ENCODE measurements at places on chromosomes 2 and 18. TPM values are rescaled to one million over a fixed set of nuclear protein-coding genes. Genes with fewer than 3 reads are reported as not detected.

- H3K27ac ChIP-seq = no peak overlapping the region
- no peaks in the 10 kb centered on the region for H3K27me3 ChIP-seq
- no peaks in the 10 kb centered on the region for H3K4me1 ChIP-seq
- DNase-seq = no peak
Measured at GRCh38 chr2:118351796-118352195, 263.5 kb downstream of the INSIG2 start.

DNA sequence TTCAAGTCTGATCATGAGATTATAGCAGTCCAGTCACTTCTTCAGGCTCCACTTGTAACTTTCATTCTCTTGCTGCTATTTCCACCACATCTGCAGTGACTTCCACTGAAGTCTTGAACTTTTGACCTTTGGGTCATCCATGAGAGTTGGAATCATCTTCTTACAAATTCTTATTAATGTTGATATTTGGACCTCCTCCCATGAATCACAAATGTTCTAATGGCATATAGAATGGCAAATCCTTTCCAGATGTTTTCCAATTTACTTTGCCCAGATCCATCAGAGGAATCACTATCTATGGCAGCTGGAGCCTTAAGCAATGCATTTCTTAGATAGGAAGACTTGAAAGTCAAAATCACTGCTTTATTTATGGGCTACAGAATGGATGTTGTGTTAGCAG lies 159.4 kb downstream of the LTBP1 start:
- no peaks in the 10 kb centered on the region for H3K4me1 ChIP-seq
- DNase-seq = no peak
- no peak overlapping the region for H3K27ac ChIP-seq

DNA sequence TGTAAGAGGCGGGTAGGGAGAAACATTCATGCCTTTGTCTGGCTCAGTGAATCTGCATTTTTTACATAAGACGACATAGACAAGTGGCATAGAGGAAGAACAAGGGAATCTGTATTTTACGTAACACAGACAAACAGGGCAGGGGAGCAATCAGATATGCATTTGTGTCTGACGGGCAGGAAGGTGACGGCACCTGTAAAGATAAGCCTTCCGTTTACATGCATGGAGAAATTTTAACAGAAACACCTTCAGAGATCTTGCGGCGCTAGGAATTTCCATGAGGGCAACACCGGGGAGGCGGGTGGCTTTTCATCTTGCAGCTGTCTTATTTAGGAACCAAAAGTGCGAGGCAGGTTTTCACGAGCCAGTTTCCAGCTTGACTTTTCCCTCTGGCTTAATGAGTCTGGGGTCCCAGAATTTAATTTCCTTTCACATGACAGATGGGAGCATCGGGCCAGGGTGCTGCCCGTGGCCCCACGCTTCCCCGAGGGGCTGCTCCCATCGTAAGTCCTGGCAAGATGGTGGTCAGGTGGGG lies 42.6 kb downstream of the RTP5 start:
- DNase-seq = peak; percentile 27
- H3K36me3 ChIP-seq = no peaks in the 10 kb centered on the region
- H3K27me3 ChIP-seq = no peaks in the 10 kb centered on the region
- H3K27ac ChIP-seq = no peak overlapping the region

DNA sequence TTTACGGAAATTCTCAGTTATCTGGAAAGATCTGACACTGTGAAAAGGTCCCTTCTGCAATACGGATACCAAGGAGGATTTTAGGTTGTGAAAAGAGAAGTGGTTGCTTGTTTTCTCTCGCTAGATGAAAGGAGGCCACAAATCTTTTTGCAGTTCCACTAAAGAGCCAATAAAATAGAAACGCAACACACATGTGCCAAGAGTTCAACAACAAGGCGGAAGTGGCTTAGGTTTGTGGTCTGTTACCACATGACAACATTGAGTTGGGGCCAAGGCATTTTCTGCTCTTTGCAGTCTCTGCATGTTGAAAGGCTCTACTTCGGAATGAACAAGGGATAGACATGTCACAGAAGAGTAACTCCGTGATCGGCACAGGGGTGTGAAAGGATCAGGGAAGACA lies 115.7 kb upstream of the OSR1 start:
- H3K4me1 ChIP-seq = no peaks in the 10 kb centered on the region
- H3K27me3 ChIP-seq = no peaks in the 10 kb centered on the region
- peak; percentile 54 for DNase-seq
- no peak overlapping the region for H3K4me3 ChIP-seq
- no peaks in the 10 kb centered on the region for H3K36me3 ChIP-seq

- H3K27ac ChIP-seq = peak overlapping the region; percentile 57
- no peaks in the 10 kb centered on the region for H3K4me1 ChIP-seq
- H3K27me3 ChIP-seq = no peaks in the 10 kb centered on the region
- no peak overlapping the region for H3K4me3 ChIP-seq
- no peaks in the 10 kb centered on the region for H3K36me3 ChIP-seq
Measured at GRCh38 chr18:31229829-31230228, 67.2 kb upstream of the DSC1 start.

GRCh38 chr2:123566291-123566946 lies 458.7 kb upstream of the CNTNAP5 start:
- H3K27ac ChIP-seq = no peak overlapping the region
- no peaks in the 10 kb centered on the region for H3K4me1 ChIP-seq
- no peaks in the 10 kb centered on the region for H3K27me3 ChIP-seq
- no peak for DNase-seq
- H3K4me3 ChIP-seq = no peak overlapping the region

GRCh38 chr2:100417711-100418124 lies 250 bp upstream of the CHST10 start:
- no peaks in the 10 kb centered on the region for H3K27me3 ChIP-seq
- H3K27ac ChIP-seq = peak overlapping the region; percentile 66
- H3K4me3 ChIP-seq = peak overlapping the region; percentile 89
- H3K4me1 ChIP-seq = no peaks in the 10 kb centered on the region
- DNase-seq = no peak

DNA sequence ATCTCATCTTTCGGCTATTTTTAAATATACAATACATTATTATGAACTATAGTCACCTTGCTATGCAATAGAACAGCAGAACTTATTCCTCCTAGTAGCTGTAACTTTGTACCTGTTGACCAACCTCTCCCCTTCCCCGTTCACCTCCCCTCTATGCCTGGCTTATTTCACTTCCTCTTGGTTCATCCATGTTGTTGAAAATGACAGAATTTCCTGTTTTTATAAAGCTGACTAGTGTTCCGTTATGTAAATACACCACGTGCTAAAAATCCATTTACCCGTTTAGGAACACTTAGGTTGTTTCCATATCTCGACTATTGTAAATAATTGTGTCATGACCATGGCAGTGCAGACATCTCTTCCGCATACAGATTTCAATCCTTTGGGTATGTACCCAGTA lies 10.3 kb downstream of the ALPI start:
- H3K27me3 ChIP-seq = no peaks in the 10 kb centered on the region
- no peak overlapping the region for H3K4me3 ChIP-seq
- DNase-seq = no peak
- no peaks in the 10 kb centered on the region for H3K36me3 ChIP-seq
- H3K27ac ChIP-seq = no peak overlapping the region

- DNase-seq = no peak
- H3K36me3 ChIP-seq = no peaks in the 10 kb centered on the region
- no peaks in the 10 kb centered on the region for H3K27me3 ChIP-seq
- H3K4me1 ChIP-seq = peaks cover 41% of the 10 kb centered on the region
Measured at GRCh38 chr18:48940854-48941611, 9.7 kb downstream of the SMAD7 start.

- no peaks in the 10 kb centered on the region for H3K36me3 ChIP-seq
- no peaks in the 10 kb centered on the region for H3K27me3 ChIP-seq
- no peak overlapping the region for H3K27ac ChIP-seq
Measured at GRCh38 chr2:168592181-168592831, 136.2 kb downstream of the CERS6 start.

DNA sequence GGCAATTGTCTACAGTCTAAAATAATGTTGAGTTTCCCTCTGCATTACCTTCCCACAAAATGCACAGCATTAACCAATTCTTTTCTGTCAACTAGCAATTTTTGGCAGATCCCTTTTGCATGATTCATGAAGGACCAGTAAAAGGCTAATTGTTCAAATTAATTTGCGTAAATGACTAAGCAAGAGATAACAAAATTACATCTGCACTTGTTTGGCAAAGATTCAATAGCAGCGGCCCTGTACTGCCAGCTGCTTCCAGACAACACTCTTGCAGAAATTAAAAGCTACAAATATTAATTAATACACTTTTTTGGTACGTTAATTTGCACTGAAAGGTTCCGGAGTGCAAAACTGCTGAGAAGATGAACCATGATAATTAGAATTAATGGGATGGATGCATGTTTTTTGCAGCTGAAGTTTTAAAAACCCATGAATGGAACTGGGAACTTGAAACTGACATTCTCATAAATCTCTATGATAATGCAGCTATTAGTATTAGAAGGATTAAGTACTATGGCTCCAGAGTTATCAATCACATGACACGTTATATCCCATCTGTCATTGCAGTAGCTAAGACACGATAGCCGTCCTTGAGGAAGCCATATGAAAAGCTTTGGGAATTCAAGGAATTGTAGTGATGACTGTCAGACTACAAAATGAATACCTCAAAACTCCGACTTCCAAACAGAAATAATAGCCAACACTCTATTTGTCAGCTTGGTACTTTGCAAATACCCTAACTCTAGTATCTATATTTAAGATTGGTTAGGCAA lies 1268.3 kb upstream of the ACVR2A start:
- no peaks in the 10 kb centered on the region for H3K27me3 ChIP-seq
- no peak overlapping the region for H3K27ac ChIP-seq
- no peak for DNase-seq
- no peaks in the 10 kb centered on the region for H3K4me1 ChIP-seq

DNA sequence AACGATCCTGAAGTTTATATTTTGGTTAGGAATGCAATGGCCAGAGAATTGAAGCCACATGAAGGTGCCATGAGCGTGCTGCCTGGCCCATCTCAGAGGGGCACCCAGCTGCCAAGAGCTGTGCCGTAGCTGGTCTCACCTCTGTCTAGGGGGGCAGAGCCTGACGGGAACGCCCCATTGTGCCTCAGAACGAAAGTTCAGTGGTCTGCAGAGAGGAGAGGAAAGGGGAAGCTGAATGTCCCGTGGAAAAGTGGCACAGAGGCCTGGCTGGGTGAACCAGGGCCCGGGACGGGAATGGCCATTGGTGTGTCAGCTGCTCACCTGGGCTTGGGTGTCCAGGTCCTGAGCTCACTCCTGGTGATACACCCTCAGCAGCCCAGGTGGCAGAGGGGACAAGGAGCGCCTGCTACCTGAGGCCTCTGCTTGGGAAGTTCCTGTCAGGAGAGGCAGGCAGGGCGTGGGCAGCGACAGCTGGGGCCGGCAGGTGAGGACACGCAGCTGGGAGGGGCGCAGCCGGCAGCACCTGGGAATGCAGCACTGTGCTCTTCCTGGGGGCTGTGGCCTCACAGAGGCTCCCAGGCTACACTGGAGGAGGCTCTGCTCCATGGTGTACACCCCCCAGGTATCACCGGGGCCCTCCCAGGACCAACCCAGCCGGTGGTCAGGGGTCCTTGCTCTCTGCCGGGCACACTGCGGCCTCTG lies 67.3 kb downstream of the PARD6G start:
- H3K27ac ChIP-seq = peak overlapping the region; percentile 52
- no peaks in the 10 kb centered on the region for H3K36me3 ChIP-seq
- no peaks in the 10 kb centered on the region for H3K4me1 ChIP-seq

- H3K4me1 ChIP-seq = no peaks in the 10 kb centered on the region
- H3K4me3 ChIP-seq = no peak overlapping the region
- H3K27ac ChIP-seq = no peak overlapping the region
- DNase-seq = no peak
Measured at GRCh38 chr2:76711490-76711889, 810.7 kb downstream of the LRRTM4 start.

DNA sequence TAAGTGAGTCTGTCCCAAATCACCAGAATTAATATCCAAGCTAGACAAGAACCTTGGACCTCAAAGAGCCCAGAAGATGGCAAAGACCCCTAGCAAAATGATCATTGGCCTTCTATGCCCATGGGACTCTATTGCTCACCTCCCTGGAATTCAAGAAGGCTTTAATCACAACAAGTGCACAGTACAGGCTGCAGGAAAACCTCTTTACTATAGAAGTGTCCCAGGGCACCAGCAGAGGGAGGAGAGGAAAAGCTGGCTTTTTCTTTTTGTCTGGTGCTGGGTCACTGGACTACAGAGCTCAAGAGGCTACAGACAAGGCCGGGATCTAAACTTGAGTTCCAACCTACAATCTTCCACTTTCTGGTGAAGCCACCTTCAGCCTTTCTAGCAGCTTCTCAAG lies 88.3 kb upstream of the PPP1CB start:
- no peak for DNase-seq
- H3K36me3 ChIP-seq = no peaks in the 10 kb centered on the region
- no peak overlapping the region for H3K4me3 ChIP-seq
- no peak overlapping the region for H3K27ac ChIP-seq
- H3K27me3 ChIP-seq = no peaks in the 10 kb centered on the region

- no peak overlapping the region for H3K27ac ChIP-seq
- no peaks in the 10 kb centered on the region for H3K27me3 ChIP-seq
- H3K4me3 ChIP-seq = no peak overlapping the region
Measured at GRCh38 chr2:208122248-208122647, 2.1 kb downstream of the CRYGD start.

DNA sequence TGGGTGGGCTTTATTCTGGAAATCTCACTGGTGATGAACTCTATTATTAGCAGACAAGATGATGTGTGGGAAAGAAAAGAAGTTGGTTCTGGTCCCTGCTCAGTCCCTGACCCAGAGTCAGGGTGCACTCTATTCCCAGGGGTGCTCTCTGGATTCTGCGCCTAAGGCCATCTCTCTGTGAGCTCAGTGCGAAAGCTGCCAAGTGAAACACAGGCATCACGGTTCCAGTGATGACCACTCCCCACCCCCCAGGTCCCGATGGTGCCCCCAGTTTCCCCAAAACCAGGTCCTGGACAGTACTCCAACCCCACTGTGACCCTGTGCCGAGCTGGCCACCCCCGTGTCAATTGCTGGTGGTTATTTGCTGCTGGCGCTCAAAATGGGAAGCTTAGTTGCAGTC lies 30.1 kb downstream of the RHOB start:
- H3K36me3 ChIP-seq = no peaks in the 10 kb centered on the region
- no peaks in the 10 kb centered on the region for H3K27me3 ChIP-seq
- DNase-seq = no peak
- H3K4me1 ChIP-seq = no peaks in the 10 kb centered on the region
- H3K27ac ChIP-seq = no peak overlapping the region

GRCh38 chr2:10972683-10973433 lies 61.1 kb downstream of the KCNF1 start:
- no peak for DNase-seq
- H3K27me3 ChIP-seq = no peaks in the 10 kb centered on the region
- H3K4me3 ChIP-seq = no peak overlapping the region
- H3K36me3 ChIP-seq = no peaks in the 10 kb centered on the region
- H3K4me1 ChIP-seq = no peaks in the 10 kb centered on the region

Gene NYAP2
- not detected for total RNA-seq

Gene FBXO48
- 1.1 TPM for total RNA-seq

Gene SPATA3
- not detected for total RNA-seq

Gene DOCK10
- 23.9 TPM for total RNA-seq

Gene CNGA3
- 0.15 TPM for total RNA-seq

Gene POLR1B
- total RNA-seq = 15.7 TPM

Gene ZBTB14
- 14.9 TPM for total RNA-seq
